ENCODE measurements at places on chromosomes 1 and 21.

DNA sequence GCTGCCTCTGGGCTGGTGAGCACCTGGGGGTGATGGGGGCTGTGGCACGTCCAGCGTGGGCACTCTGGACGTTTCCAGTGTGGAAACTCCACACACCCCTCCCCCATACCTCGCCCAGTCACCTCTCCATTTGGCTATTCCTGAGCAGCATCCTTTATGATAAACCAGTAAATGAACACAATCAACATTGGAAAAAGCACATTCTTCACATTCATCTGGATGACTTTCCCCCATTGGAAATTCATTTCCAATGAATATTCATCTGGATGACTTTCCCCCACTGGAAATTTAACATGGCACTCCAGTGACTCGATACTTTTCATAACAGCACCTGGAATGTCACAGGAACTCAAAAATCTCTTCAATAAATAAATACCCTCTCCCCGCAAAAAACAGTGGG, 104.8 kb upstream of the KRTAP19-8 start:
- DNase-seq, result no peak

GRCh38 chr1:181497870-181498269, 14.6 kb downstream of the CACNA1E start:
- DNase-seq, result no peak

DNA sequence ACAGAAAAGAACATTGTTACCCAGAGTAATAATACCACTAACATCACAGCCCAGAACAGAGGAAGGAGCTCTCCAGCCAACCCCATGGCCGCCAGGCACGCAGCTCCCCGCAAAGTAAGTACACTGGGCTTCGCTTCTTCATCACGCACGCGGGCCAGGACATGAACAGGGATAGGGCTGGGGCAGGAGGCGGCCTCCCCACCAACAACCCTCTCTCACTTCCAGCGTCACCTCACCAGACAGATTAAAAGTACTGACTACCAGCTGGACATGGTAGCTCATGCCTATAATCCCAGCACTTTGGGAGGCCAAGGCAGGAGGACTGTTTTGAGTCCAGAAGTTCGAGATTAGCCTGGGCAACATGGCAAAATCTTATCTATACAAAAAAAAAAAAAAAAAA, 78.3 kb downstream of the NPHP4 start:
- DNase-seq, result no peak

DNA sequence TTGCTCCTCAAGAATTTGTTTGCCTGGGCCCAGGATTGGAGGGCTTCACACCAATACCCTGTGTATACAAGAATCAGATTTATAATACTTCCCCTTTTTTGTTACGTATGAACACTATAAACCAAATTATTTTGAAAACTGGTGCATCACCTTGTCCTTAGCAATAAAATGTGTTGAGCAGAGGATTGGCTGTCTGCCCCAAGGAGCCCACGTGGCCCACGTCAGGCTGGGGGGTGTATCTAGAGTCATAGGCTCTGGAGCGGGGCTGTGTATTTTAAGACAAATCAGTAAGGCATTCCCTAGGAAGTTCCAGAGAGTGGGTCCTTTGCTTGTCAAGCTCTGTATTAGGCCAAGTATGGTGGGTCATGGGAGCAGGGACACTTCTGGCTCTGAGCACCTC, 2.0 kb upstream of the ST3GAL3 start:
- DNase-seq, result no peak

GRCh38 chr1:5883129-5884048, 108.8 kb downstream of the NPHP4 start:
- DNase-seq, result no peak

GRCh38 chr1:151518431-151518830, 7.2 kb downstream of the CGN start:
- no peak for DNase-seq

- DNase-seq, result no peak
These were observed 80.3 kb downstream of the SSBP3 start for GRCh38 chr1:54325703-54326461.

- DNase-seq, result no peak
These were observed 248.4 kb downstream of the SIPA1L2 start for GRCh38 chr1:232381394-232382100.
